ENCODE measurements at places on chromosomes 12 and 14. TPM values are rescaled to one million over a fixed set of nuclear protein-coding genes. Genes with fewer than 3 reads are reported as not detected.

Gene ARL6IP4
- total RNA-seq: 124 TPM

DNA sequence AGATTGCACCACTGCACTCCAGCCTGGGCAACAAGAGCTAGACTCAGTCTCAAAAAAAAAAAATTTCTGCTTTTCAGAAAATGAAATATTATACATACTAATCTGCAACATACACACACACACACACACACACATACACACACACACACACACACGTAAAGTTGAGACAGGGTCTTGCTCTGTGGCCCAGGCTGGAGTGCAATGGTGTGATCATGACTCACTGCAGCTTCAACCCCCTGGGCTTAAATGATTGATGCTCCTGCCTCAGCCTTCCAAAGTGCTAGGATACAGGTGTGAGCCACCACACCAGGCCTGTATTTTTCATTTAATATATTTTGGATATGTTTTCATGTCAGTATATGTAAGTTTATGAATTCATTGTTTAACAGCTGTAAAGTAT, 18.8 kb upstream of the WDR20 start:
- no peak for DNase-seq

GRCh38 chr12:25518512-25518911, 34.6 kb downstream of the LMNTD1 start:
- no peak for DNase-seq

Gene VAMP1
- 10.3 TPM for total RNA-seq

DNA sequence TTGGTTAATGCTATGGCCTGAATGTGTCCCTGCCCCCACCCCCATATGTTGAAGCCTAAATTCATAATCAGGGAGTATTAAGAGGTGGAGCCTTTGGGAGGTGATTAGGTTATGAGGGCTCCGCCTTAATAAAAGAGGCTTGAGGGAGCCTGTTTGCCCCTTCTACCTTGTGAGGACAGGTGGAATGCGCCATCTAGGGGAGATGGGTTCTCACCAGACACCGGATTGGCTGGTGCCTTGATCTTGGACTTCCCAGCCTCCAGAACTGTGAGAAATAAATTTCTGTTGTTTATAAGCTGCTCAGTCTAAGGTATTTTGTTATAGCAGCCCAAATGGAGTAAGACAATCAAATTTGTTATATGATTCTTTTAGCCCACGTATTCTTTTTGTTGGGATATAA, 148.3 kb downstream of the PTCSC3 start:
- no peak for DNase-seq

DNA sequence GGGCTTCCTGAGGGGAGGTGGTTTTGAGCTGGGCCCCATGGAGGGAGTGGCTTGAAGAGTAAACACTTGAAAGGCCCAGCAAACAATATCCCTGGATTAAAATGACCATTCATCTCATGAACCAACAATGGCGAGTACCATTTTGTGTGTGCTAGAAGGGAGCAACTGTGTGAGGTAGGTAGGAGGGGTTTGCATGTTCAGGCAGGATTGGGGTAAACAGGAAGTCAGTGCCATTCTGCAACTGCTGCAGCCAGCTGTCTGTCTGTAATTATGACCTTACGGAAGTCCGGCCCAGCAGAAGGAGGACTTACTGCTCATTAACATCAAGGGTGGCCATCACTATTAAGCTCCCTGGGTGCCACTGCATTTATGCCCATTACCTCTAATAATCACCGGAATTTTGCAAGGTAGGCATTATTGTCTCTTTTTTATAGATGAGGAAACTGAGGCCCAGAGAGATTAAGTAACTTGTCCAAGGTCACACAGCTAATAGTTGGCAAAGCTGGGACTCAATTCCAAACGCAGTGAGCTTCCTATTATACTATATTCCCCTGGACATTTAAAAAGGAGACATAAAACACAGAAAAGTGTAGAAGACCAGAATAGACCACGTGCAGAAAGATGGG, 16.6 kb upstream of the IFI27L2 start:
- DNase-seq: no peak

Gene RFX4
- total RNA-seq: 0.57 TPM

- DNase-seq: no peak
Observed at GRCh38 chr14:45247427-45247826, 5.6 kb downstream of the MIS18BP1 start.

DNA sequence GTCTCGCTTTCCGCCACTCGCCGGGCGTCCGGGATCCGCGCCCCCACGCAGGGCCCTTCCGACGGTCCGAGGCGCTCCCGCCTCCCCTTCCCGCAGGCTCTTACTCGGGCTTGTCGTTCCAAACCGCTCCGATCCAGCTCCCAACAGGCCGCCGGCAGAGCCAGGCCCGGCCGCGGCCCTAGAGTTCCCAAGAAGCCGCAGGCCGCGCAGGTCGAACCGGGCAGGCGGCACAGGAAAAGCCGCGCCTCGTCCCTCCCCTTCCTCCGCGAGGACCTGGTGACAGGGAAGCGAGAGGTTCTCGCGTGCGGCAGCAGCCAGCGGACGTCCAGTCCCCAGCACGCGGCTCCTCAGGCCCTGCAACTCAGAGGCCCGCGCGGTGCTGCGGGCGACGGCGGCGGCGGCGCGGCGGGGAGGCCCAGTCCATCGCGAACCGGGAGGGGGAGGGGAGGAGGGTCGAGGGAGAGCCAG, 272 bp downstream of the HECTD1 start:
- DNase-seq: no peak

DNA sequence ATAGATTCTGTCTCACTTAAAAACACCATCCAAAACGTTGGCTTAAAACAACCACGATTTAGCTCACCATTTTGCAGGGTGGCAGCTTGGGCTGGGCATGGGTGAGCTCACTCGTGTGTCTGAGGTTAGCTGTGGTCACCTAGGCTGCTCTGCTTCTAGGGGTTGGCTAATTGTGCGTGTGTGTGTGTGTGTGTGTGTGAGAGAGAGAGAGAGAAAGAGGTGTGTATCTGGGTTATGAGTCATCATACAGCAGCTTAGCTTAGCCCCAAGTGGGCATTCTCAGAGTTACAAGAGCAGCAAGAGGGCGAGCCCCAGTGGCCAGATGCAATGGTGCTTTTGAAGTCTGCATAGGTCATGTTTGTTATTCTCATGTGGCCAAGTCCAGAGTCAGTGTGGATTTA, 6.0 kb downstream of the FBXW8 start:
- no peak for DNase-seq

Gene CCDC177
- 6.2 TPM for total RNA-seq

- DNase-seq: no peak
Observed at GRCh38 chr14:70773182-70773862, 36.0 kb downstream of the MAP3K9 start.

Gene CEBPE
- total RNA-seq: not detected

- DNase-seq: no peak
Observed at GRCh38 chr12:89947437-89948270, 239.0 kb upstream of the ATP2B1 start.

- no peak for DNase-seq
Observed at GRCh38 chr12:102567031-102567985, 86.9 kb upstream of the IGF1 start.

DNA sequence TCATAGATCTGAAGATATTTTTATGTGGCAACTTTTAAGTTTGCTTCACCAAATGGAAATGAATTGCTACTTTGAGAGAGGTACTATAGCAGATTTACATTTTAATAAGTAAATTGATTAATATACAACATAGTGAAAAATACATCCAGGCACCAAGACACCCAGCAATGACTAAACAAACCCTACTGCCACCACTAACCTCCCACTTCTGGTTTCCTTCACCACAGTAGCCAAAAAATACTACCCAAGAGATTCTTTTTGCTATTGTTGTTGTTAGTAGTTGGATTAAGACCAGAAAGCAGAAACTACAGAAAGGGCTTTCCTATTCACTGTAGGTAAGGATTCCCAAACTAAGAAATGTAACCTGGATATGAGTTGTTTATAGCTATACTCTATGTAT, 54.1 kb downstream of the COCH start:
- DNase-seq: no peak

DNA sequence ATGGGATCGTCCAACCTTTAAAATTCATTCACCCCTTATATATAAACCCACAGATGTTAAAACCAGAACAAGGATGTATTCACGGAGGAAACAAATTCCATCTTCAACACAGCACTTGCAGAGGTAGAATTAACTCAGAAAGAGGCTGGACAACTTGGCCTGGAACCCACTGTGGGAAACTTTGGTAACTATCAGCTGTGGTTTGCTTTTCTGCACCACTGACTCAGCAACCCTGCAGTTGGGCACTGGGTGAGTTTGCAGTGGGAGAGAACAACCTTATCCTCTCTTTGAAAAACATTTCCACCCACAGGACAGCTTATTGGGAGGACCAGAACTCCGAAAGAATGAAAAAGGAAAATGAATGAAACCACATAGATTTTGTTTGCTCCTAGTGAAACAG, 66.3 kb downstream of the ZNF664 start:
- DNase-seq: no peak

GRCh38 chr14:39055786-39056474, 47.1 kb downstream of the SEC23A start:
- no peak for DNase-seq

- no peak for DNase-seq
Observed at GRCh38 chr12:120376009-120376408, 7.0 kb upstream of the MSI1 start.

- DNase-seq: no peak
Observed at GRCh38 chr12:23847857-23848256, 101.6 kb downstream of the SOX5 start.

Gene NELL2
- 31.9 TPM for total RNA-seq

GRCh38 chr12:22641353-22642053, 16.5 kb downstream of the ETNK1 start:
- no peak for DNase-seq

- DNase-seq: no peak
Observed at GRCh38 chr12:121705514-121705913, 7.0 kb upstream of the TMEM120B start.

Gene RNFT2
- 29.5 TPM for total RNA-seq

Gene ABCD2
- not detected for total RNA-seq

DNA sequence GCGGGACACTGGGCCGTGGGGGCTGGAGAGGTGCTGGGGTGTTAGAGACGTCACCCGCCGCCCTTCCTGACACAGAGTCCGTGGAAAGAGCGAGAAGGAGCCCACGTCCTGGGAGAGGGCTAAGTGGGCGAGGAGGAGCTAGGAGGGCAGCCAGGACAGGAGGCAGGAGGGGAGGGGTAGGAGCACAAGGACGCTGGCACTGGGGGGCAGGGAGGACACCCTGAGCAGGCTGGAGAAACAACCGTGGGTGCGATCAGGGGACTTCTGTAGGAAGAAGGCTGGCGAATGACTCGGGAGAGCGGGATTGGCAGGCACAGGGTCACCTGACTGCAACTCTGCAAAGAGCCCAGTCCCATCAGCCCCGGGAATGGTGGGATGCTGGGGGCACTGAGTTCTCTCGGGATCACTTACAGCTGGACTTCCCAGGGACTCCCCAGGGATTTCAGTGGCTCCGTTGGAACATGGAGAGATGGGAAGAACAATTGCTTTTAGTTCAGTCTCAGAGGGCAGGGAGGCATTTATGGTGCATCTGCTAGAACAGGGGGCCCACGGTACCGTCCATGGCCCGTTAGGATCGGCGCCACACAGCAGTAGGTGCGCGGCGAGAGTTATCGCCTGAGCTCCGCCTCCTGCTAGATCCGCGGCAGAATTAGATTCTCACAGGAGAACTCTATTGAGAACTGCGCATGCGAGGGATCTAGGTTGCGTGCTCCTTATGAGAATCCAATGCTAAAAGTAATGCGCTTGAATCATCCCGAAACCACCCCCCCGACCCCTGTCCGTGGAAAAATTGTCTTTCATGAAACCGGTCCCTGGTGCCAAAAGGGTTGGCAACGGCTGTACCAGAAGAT, 24.3 kb downstream of the UBR7 start:
- no peak for DNase-seq

Gene IRAK4
- total RNA-seq: 3.0 TPM

Gene TRPV4
- 4.9 TPM for total RNA-seq

GRCh38 chr12:112418608-112419296, at the start of gene PTPN11:
Gene PTPN11 (plus strand): TSS chr12:112418947. CDS start chr12:112419112, 165 bp downstream.
- DNase-seq: peak; percentile 95

GRCh38 chr12:694734-695503, 31.7 kb upstream of the NINJ2 start:
- no peak for DNase-seq

- DNase-seq: no peak
Observed at GRCh38 chr12:12214635-12215131, 52.2 kb downstream of the LRP6 start.

DNA sequence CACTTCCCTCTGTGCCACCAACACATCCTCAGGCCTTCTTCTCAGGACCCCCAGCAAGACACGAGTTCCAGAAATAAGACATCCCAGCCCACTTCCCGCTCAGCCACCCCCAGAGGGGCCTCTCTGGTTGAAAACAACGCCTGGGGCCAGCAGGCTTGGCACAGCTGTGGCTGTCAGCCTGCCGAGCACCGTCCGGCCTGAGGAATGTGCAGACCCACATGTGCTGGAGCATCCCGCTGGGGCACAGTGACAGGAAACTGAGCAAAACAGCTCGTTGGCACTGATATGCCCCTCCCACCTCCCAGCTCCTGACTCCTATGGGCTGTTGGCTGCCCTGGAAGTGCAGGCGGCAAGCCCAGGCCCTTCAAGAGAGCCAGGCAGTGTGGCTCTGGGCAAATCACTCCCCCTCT, 1.4 kb downstream of the SYNE3 start:
- peak; percentile 53 for DNase-seq

DNA sequence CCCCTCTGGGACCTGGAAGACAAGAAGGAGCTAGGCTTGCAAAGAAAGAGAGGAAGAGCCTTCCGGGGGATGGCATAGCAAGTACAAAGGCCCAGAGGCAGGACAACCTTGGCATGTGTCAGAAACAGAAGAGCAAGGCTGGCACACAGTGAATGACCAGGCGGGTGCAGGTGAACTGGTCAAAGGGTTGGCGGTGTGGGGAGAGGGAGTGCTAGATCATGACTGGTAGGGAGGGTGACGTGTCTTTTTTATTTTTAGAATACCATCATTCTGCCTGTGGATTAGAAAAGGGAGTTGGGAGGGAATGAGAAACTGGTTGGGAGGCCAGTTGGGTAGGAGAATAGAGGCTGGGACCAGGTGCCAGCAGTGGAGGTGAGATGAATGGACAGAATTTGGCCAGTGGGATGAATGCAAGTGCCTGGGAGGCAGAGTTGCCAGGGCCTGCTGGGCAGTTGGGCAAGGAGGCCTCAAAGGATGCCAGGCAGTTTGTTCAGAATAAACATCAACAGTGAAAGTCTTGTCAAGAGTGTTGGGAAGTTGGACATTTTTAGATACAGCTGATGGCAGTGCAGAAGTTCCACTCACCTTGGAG, 168.3 kb downstream of the CACNA1C start:
- DNase-seq: no peak

GRCh38 chr12:116126610-116127009, 150.9 kb downstream of the MED13L start:
- no peak for DNase-seq

- DNase-seq: no peak
Observed at GRCh38 chr12:26118308-26118707, 6.5 kb downstream of the BHLHE41 start.

Gene KICS2
- 7.3 TPM for total RNA-seq

Gene ZBTB25
- 8.2 TPM for total RNA-seq

- DNase-seq: no peak
Observed at GRCh38 chr12:123854232-123854631, 92.1 kb downstream of the DNAH10 start.

- no peak for DNase-seq
Observed at GRCh38 chr12:6110006-6110405, 14.5 kb downstream of the VWF start.

Gene AICDA
- total RNA-seq: 0.22 TPM

- DNase-seq: no peak
Observed at GRCh38 chr14:98966475-98967162, 305.4 kb downstream of the BCL11B start.

GRCh38 chr12:67018105-67018504, 251.1 kb upstream of the CAND1 start:
- DNase-seq: peak; percentile 80

Gene DDX11
- 175 TPM for total RNA-seq

Gene MYF6
- total RNA-seq: not detected

GRCh38 chr12:15679151-15679550, 110.0 kb downstream of the EPS8 start:
- DNase-seq: no peak

Data from H9 (cell line).